NCI-H446 treated with DMSO at 0.1 percent for 48 hours (cell line): ENCODE measurements at places on chromosomes 7 and 10.

- DNase-seq = no peak
These were observed 48.7 kb downstream of the EPC1 start for GRCh38 chr10:32298075-32298812.

DNA sequence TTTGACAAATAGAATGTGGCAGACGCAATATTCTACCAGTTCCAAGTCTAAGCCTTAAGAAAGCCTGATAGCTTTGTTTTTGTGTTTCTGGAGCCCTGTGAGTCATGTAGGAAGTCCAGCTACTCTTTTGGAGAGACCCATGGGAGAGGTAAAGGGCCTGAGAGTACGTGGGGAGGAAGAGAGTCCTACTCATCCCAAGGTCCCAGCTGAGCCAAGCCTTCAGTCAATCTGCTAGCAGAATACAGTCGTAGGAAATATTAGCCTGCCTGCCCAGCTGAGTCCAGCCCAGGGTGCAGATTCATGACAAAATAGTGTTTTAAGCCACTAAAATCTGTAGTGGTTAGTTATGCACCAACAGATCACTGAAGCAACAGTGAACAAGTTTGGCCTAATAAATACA is 9.0 kb upstream of the GNA12 start:
- DNase-seq = no peak

DNA sequence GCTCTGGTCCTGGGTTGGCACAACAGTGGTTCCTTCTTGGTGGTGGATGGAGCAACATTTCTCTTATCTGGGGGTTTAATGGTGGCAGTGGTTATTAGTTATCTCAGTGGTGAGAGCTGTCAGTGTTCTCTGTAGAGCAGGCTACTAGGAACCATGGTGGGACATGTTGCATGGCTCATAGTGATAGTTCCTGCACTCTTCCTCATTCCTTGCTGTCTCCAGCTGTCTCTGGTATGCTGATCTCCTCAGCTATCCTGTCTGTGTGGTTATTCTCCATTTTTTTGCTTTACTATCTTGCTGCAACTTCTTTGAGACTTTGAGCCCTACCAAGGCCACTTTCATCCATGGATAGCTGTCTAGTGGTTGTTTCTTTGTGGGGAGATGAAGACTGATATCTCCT is 44.0 kb downstream of the CCDC7 start:
- DNase-seq = no peak

- DNase-seq = no peak
These were observed 162.9 kb downstream of the GLI3 start for GRCh38 chr7:42074076-42074475.
